Activated T-helper 2 cell treated with anti-CD3 and anti-CD28 coated beads, Interferon-gamma antibody, Interleukin-2, Interleukin-4, amounts not matched to agents 10 μg/mL and 5 μg/mL and 100 μg/mL, durations not matched to agents 14 hours and 24 hours and 36 hours (primary cell): ENCODE measurements at places on chromosomes 6 and 20. TPM values are rescaled to one million over a fixed set of nuclear protein-coding genes. Genes with fewer than 3 reads are reported as not detected.
A peak's percentile ranks its signal among the peaks of the same experiment; 100 is the strongest.

DNA sequence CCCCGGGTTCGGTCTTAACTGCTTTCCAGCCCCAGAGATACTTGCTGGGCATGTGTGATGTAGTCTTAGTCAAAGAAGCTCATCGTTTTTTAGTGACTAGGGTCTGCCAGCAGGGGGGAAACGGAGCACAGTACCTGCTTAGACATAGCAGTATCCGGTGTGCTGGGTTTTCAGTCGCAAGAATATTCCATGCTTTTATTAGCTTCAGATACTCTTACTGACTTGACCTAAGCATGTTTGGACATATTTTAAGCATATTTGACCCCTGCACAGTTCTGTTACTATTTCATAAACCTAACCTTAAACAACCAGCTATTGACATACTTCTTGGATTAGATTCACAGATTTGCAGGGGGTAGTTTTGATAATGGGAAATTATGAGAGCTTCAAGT, 3.0 kb downstream of the E2F3 start:
- DNase-seq, result peak; percentile 62

GRCh38 chr20:12644461-12644860, 364.3 kb upstream of the SPTLC3 start:
- no peak for DNase-seq

GRCh38 chr20:32965581-32966373, 38.5 kb downstream of the SUN5 start:
- peak; percentile 9 for DNase-seq

GRCh38 chr6:144155529-144155928, 5.2 kb downstream of the STX11 start:
- DNase-seq, result no peak

DNA sequence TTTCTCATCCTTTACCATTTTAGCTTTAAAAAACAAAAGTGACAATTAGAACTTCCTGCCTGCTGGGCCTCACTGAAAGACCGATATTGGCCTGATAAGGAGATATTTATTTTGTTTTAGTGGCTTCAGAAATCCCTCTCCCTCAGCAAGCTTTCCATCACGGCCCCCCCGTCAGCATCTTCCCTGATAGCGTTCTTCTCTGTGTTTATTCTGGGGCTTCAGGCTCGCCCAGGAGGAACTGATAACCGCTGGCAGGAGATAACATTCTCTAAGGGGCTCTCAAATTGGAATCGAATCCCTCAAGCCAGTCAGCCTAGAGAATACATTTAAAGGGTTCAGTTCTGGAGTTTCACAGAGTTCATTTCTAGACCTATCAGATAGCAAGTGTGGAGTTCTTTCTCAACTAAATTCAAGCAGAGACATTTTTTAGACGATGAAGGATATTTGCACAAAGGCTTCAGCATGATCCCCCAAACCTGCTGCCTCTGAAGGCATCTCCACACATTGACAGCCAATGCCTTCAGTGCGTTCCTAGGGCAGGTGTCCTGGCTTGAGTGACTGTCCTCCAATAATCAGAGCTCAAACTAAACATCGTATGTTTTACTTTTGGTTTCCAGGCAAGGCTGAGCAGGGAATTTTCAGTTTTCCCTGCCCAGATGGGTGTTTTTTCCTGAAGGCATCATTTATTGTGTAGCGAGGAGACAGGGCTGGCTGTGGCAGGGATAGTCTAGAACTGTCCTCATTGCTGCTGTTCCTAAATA, 17.0 kb downstream of the PRDM1 start:
- DNase-seq, result no peak

DNA sequence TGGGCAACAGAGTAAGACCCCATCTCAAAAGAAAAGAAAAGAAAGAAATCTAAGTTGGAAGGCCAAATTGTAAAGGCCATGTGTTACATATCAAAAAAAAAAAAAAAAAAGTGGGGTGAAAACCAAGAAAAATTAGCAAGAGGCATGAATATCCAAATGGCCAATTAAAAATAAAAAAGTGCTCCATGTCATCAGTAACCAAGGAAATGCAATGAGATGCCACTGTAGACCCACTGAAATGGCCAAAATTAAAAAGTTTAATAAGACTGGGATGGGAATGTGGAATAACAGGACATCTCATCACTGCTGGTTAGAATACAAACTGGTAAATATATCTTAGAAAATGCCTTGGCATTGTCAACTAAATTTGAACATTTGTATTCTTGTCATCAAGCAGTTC, 30.1 kb upstream of the BCLAF1 start:
- DNase-seq, result no peak

DNA sequence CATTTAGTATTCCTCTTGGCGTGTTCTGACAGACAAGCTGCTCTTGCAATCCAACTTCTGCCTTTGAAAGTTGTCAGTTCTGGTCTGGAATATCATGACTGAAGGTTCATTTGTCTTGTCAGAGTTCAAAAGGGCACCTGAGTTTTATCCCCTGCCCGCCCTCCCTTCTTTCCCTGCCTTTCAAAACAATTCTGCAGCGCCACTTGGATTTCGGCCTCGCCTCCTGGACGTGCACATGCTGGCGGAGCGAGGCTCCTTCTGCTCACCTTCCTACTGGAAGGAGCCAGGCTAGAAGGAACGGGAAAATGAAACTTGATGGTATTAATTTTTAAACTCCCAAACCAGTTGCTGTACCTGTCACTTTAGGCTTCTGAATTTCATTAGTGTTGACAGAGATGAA, 55.7 kb upstream of the HDGFL1 start:
- no peak for DNase-seq

- DNase-seq, result no peak
Measured at GRCh38 chr20:2280082-2280481, 15.7 kb upstream of the TGM3 start.

MCM8 gene
- total RNA-seq, result 33.5 and 35.2 TPM in 2 replicates

SPDEF gene
- 0.09 and 0.16 TPM in 2 replicates for total RNA-seq

FGD2 gene
- 0.64 and 0.87 TPM in 2 replicates for total RNA-seq

OR2H2 gene
- total RNA-seq, result not detected in 2 replicates

MYLK2 gene
- 0.27 and 0.51 TPM in 2 replicates for total RNA-seq

IL20RA gene
- total RNA-seq, result not detected in 2 replicates
